Caki2 (cell line): ENCODE measurements at places on chromosomes 5 and 9. TPM values are rescaled to one million over a fixed set of nuclear protein-coding genes. Genes with fewer than 3 reads are reported as not detected.

MARCHF11 gene
- not detected in 2 replicates for total RNA-seq

BRD8 gene
- total RNA-seq, result 47.4 and 61.5 TPM in 2 replicates

LEAP2 gene
- total RNA-seq, result not detected in 2 replicates

FCN2 gene
- total RNA-seq, result not detected in 2 replicates

F12 gene
- total RNA-seq, result 39.4 and 58.6 TPM in 2 replicates

GZMA gene
- not detected in 2 replicates for total RNA-seq

CTXN3 gene
- total RNA-seq, result not detected in 2 replicates

LMNB1 gene
- total RNA-seq, result 206 and 220 TPM in 2 replicates

DEPDC1B gene
- 38.3 and 65.3 TPM in 2 replicates for total RNA-seq

PITX1 gene
- total RNA-seq, result 0.35 and 4.6 TPM in 2 replicates

SPAAR gene
- not detected in 2 replicates for total RNA-seq

REEP2 gene
- 1.5 and 8.9 TPM in 2 replicates for total RNA-seq

SLC34A3 gene
- total RNA-seq, result not detected in 2 replicates

C5orf63 gene
- total RNA-seq, result not detected in 2 replicates

PCDHB5 gene
- total RNA-seq, result 13.9 and 17.1 TPM in 2 replicates
